ENCODE measurements at places on chromosomes 16 and 17. TPM values are rescaled to one million over a fixed set of nuclear protein-coding genes. Genes with fewer than 3 reads are reported as not detected.

SEPTIN12 gene
- not detected for total RNA-seq

HEXD gene
- 15.7 TPM for total RNA-seq

CXCL16 gene
- total RNA-seq = 2.4 TPM

ZNF286A gene
- 25.4 TPM for total RNA-seq

ABCC6 gene
- total RNA-seq = 0.13 TPM

ADORA2B gene
- 6.4 TPM for total RNA-seq

NPIPA2 gene
- not detected for total RNA-seq

RND2 gene
- total RNA-seq = 0.13 TPM

TVP23A gene
- not detected for total RNA-seq

RNU2-1 gene
- total RNA-seq = not detected

SAMD14 gene
- total RNA-seq = 2.8 TPM

BIRC5 gene
- total RNA-seq = 81.4 TPM

- no peak for DNase-seq
These were observed 5.9 kb downstream of the TMEM98 start for GRCh38 chr17:32933881-32934280.

GRCh38 chr16:71479420-71479819, 9.7 kb downstream of the ZNF19 start:
- DNase-seq = peak; percentile 45

DNA sequence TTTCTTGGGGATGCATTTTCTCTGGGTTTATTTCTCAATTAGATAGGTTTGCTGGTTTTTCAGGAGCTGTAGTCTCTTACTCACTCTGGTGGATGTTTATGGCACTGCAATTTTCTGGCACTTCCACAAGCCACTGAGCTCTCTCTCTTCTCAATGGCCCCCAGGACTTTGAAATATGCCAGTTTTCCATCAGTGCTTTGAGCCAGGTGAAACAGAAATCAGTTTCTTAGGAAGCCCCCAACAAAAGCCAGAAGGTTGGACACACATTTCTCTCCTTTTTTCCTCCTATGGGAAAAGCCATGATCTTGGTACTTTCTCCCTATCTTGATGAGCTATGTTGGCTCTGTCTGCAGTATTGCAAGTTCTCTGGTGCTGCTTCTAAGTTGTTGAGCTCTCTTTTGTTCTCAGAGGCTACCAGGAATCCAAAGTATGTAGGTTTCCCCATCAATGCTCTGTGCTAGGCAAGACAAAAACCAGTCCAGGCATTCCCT, 90.7 kb upstream of the SMIM36 start:
- peak; percentile 64 for DNase-seq

GRCh38 chr16:67296420-67296819, 17.1 kb downstream of the PLEKHG4 start:
- no peak for DNase-seq

DNA sequence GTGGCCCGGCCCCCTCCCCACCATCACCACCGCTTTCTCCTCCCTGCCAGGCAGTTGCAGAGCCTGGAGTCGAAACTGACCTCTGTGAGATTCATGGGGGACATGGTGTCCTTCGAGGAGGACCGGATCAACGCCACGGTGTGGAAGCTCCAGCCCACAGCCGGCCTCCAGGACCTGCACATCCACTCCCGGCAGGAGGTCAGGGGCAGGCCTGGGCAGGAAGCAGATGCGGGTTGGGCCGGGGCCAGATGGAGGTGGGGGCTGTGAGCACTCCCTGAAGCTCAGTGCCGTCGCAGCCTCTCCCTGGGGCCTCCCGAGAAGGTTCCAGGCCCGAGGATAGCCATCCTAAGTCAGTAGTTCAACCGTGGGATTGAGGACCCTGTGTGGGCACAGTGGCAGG, 14.2 kb upstream of the ADGRG3 start:
- DNase-seq = peak; percentile 85

DNA sequence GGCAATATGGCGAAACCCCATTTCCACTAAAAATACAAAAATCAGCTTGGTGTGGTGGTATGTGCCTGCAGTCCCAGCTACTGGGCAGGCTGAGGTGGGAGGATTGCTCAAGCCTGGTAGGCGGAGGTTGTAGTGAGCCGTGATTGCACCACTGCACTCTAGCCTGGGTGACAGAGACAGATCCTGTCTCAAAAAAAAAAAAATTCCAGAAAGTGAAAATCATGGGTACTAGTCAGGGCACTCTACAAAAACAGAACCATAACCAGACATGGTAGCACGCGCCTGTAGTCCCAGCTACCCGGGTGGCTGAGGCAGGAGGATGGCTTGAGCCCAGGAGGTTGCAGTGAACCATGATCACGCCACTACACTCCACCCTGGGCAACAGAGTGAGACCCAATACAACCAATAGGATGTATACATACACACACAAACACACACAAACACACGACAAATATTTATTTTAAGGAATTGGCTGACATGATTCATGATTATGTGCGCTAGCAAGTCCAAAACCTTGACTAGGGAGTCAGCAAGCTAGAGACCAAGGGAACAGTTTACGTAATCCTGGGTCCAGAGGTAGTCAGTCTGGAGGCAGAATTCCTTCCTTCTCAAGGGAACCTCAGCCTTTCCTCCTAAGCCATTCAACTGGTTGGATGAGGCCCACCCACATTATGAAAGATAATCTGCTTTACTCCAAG, 11.6 kb upstream of the GP1BA start:
- DNase-seq = no peak

GRCh38 chr16:51707666-51708065, 556.6 kb upstream of the SALL1 start:
- no peak for DNase-seq

GRCh38 chr17:20022701-20023100, 13.5 kb downstream of the SPECC1 start:
- DNase-seq = no peak

GRCh38 chr17:66474806-66475497, 172.5 kb downstream of the PRKCA start:
- no peak for DNase-seq

GRCh38 chr17:62968445-62968923, 2.4 kb downstream of the TANC2 start:
- peak; percentile 86 for DNase-seq

GRCh38 chr17:31750578-31750977, 108.5 kb downstream of the COPRS start:
- DNase-seq = no peak

GRCh38 chr17:50457621-50458020, 11.1 kb downstream of the CHAD start:
- no peak for DNase-seq

GRCh38 chr17:82921426-82921825, 81.6 kb upstream of the ZNF750 start:
- DNase-seq = peak; percentile 7

- no peak for DNase-seq
These were observed 79.3 kb downstream of the CACNG1 start for GRCh38 chr17:67123699-67124098.

- peak; percentile 68 for DNase-seq
These were observed 154.3 kb downstream of the KATNIP start for GRCh38 chr16:27704252-27704651.

DNA sequence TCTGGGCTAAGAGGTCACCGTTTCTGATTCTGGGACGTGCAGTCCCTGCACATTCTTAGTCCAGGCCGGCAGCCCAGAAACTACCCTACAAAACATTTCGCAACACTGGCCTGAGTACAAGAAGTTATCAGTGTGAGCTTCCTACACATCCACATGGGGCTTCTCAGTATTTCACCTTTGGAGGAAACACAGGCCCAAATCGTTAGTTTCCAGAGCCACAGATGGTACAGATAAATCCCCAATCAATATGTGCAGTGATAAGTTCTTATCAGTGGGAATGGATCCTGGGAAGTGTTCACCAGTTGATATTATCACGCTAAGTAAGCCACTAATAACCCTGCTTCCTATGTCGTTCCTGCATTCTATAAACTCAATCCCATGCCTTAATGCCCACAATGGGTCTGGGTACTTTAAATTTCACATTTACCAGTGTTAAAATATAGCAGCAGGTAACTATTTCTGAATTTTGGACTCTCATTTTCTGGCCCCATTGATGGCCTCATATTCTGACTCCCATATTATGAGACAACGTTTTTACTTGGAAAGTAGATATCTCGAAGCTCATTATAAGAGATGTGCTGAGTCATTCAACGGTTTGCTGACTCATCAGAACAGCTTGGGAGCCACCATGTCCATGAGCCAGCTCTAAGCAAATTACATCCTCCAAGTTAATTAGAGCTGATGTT, 370.2 kb upstream of the MAF start:
- no peak for DNase-seq

GRCh38 chr17:72053449-72053848, 67.4 kb upstream of the SOX9 start:
- DNase-seq = no peak

GRCh38 chr16:30473231-30474073, 910 bp downstream of the ITGAL start:
- DNase-seq = no peak

DNA sequence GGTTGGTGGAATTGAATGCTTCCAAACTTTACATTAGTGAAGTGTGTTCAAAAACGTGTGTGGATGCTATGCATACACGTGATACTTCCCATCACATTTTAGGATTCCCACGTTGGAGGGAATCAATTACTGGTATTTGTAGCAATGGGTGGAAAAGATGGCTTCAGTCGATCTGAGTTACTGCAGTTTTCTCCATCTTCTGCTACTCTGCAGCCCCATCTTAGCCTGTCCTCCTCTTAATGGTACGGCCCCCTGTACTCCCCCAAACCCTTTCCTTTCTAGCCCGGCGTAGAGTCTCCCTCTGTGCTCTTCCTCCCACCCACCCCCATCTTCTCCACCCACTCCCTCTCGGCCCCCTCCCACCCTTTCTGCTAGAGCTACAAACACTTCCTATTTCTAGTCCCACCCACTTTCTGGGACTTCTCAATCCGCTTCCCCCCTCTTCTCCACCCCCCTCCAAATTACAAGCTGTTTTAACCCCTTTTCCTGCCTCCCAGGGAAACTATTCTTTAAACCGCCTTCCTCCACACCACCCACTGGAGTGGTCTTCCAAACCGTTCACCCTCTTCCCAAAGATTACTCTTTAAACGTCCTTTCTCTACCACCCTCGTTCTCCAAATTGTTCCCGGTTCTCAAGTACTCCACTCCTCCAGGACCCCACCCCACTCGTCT, 1.1 kb downstream of the CHTF8 start:
- DNase-seq = peak; percentile 53
